ENCODE measurements at places on chromosomes 11 and 22. TPM values are rescaled to one million over a fixed set of nuclear protein-coding genes. Genes with fewer than 3 reads are reported as not detected.

The CBLIF gene
- not detected for total RNA-seq

The MAJIN gene
- not detected for total RNA-seq

The MFNG gene
- 0.37 TPM for total RNA-seq

The APOA1 gene
- total RNA-seq, result not detected

The MICAL2 gene
- total RNA-seq, result 2.3 TPM

The LARGE1 gene
- 22.0 TPM for total RNA-seq

The TXNRD2 gene
- total RNA-seq, result 25.8 TPM

DNA sequence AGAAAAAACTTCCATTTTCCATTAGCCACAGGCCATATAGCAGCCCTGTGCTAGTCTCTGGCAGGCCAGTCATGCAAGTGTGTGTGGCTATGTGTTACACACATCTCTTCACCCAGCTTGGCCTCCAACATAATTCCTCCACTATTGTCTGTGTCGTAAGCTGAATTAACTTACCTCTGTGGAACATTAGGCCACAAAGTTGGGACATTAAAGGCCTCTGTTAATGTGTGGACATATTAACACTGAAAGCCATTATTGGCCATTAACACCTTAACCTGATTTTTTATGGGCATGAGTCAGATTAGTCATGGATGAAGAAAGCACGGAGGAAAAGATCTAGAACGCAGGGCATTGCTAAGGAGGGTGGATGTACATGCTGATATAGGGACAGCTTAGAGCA lies 100.1 kb downstream of the DBX1 start:
- no peak for DNase-seq

DNA sequence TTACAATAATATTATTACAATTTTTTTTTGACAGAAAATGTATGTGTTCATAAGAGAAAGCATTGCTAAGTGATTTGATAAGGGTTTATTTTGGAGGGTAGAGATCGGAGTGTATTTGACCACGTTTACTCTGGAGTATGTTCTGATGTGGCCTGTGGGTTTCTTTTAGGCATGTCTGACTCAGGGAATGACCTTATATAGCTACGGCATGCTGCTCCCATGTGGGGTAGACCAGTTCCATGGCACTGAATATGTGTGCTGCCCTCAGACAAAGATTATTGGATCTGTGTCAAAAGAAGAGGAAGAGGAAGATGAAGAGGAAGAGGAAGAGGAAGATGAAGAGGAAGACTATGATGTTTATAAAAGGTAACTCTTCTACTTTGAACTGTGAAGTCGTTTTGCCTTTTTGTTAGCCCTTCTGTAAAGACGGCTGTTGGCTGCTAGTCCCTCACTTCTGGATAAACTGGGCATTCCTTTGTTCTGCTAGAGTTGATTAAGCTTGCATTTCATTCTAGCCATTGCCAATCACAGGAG lies 38.1 kb upstream of the ST14 start:
- peak; percentile 21 for DNase-seq

GRCh38 chr11:11550534-11550933 lies 71.3 kb downstream of the GALNT18 start:
- DNase-seq, result no peak

GRCh38 chr11:15607361-15608036 lies 492.8 kb downstream of the INSC start:
- DNase-seq, result peak; percentile 46

DNA sequence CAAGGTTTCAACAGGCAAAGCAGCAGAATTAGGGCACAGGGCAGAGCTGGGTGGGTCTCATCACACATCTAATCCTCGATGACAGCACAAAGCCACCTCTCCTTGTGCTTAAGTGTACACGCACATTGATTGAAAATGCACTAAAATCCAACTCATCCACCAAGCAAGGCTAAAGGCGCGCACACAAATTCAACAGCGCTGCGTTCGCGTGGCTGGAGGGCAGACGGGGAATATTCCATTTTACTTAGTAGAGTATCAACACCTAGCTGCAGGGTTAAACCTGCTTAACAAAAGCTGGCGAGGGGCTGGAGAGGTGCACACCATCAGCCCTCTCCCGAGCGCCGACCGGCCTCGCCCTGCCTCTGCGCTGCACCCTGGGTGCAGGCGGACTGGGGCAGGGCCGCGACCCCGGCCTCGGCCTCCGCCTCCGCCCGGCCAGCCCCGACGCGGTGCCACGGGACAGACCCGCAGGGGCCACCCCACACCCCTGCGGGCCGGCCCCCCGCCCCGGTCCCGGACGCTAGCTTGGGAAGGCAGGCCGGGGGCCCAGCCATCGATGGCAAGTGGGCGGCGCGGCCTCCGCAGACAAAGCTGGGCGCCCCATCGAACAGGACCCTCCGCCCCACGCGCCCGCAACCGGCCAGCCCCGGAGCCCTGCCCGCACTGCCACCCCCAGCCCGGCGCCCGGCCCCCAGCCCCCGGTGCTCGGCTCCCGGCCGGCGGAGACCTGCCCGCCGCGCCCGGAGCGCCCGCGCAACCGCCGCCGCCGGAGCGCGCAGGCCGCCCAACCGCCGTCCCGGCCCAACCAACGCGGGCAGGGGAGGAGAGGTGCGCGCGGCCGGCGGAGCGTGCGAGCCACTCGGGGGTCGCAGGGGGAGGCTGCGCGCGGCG lies 929 bp downstream of the PRDM10 start:
- DNase-seq, result no peak

DNA sequence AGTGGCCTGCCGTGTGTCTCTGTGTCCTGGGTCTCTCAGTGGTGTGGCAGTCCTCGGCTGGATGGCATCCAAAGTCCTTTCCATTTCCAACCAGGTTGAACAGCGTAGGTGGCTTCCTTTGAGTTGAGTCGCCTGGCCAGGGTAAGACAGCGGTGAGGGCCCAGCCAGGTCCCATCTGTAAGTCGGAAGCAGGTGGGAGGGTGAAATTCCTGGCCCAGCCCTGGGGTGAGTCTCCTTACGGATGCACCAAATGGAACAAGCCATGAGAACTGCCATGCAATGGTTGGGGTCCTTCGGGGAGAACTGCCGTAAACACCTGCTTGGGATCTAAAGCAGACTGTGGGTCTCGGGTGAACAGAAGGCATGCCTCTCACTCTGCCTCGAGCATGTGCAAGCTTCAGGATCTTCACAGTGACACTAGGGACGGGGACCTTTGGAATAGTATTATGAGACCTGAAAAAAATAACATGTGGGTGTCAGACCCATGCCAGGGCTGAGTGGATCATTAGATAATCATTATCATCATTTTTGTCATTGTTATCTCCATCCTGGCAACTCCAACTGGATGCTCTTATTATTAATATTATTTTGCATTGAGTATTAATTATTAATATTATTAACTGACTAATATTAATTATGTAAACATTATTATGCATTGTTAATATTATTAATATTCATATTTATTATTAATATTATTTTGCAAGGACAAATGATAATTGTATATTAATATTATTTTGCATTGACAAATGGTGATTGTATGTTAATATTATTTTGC lies 57.7 kb upstream of the LINC01488 start:
- DNase-seq, result no peak

DNA sequence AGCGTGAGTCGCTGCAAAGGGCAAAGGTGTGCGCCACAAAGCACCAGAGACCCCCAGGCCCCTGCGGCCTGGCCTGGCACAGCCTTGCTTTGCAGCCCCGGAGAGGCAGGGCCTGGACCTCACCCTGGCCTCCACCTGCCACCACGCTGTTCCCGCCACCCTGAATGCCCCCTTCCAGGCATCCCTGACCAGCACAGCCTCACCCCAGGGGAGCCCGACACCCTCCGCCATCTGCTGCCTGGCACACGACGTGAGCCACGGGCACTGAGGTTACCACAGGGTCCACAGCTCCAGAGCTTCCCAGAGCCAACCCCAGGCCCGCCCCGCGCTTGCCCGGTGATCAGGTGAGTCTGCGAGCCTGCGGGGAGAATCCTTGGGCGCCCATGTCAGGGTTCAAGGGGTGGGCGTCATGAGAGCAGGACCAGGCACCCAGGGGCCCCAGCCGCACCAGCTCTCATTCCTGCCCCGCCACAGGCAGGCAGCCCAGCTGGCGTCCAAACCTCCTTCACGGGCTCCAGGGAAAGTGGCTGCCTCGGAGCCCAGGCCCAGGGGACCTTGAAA lies 171.3 kb downstream of the BRD1 start:
- no peak for DNase-seq

DNA sequence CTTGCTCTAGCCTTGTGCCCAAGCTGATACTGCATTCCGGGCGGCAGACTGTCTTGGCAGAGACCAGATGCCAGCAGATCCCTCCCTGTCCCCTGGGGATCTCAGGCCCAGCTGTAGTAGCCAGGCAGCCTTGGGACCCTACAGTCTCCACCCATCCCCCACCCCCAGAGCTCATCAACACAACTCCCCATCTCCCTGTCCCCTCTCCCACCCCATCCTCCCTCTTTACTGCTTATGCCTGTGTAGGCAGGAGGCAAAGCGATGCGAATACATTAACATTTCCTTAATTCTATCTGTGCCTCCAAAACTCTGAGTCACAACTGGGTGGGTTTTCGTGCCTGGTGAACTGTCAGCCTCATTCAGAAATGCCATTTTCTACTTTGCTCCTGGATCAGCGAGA lies 547.6 kb downstream of the BUD13 start:
- DNase-seq, result no peak

DNA sequence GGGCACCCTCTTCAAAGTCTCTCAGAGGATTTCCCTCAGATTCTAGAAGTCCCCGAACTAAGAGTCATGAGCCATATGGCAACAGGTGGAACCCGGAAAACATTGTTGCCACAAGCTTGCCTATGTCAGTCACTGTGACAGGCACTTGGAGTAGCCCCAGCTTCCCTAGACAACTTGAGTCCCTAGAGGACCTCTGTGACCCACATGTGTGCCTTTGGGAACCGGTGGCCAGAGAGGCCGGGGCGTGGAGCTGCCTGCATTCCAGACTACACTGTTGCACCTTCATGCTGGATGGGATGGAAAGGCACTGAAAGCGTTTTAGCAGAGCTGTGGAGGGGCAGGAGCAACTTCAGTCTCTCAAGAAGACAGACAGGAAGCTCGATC lies 12.1 kb downstream of the SLC37A2 start:
- no peak for DNase-seq

DNA sequence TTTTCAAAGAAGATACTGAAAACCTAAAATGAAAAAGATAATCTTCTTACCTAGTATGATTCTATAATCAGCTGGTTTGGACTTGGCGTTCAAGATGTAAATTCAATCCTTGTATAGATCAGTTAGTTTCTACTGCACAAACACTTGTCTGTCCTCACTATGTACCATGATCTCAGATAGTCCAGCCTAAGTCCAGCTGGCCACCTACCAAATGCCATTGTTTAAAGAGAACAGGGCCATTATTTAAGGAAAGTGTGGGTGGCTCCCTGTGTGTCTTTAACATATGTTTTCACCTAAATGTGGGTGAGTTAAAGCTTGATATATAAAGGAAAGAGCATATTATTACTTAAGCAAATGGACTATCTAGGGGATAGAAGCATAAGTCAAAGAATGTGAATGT lies 38.6 kb downstream of the BLID start:
- DNase-seq, result no peak

- DNase-seq, result no peak
Observed at GRCh38 chr11:79200398-79201070, 240.3 kb downstream of the TENM4 start.

- DNase-seq, result no peak
Observed at GRCh38 chr11:123570939-123571580, 83.4 kb downstream of the SCN3B start.

Measured in SK-MEL-5 (cell line).